ENCODE measurements at places on chromosomes 7 and 10.

DNA sequence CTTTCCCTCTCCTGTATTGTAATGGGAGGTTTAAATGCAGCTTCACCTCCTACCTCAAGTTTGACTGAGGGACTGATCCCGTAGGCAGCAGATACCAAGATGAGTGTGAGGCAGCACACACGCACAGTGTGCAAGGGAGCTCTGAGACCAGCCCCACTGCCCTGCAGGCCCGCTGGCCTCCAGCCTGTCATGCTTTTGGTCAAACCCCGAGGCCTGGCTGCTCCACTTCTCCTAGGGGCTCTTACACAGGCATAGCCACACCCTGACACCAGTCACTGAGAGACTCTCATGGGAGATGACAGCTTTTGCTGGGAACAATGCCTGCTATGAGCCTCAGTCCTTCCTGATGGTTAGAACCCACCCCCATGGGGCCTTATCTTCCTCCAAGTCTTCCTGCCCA, 27.6 kb downstream of the DRGX start:
- DNase-seq: no peak

GRCh38 chr7:107079212-107079940, 34.9 kb downstream of the PRKAR2B start:
- no peak for DNase-seq

DNA sequence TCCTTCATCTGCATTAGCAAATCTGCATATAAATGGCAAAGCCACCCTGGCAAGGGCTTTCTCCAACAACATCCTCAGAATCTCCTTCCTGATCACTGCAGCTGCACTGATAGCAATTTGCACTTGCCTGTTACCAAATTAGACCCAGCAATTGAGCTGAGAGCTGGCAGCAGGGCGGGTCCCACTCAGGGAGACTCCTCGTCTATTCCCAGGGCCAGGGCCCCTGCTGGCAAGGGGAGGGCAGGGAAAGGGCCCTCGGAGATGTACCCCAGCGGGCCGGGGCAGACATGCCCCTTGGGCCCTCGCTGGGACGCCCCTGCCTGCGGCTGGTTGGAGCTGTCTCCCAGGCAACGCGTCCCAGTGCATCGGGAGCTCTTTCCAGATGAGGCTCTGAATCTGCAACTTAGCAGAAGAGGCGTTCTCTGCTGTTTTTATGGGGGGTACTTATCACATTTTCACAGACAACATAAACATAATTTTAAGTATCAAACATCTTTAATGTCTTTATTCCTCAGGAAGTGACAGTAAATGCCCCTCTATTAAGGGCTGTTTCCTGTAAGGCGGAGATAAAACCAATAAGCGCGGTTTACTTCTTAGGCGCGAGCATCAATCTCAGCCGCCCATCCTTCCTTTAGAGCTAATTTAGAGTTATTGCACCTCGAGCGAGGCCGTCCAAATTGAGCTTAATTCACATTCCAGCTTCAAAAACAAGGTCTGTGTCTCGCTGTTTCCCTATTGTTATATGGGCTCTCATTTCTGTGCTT, 249.0 kb upstream of the PPP2R2D start:
- DNase-seq: no peak

DNA sequence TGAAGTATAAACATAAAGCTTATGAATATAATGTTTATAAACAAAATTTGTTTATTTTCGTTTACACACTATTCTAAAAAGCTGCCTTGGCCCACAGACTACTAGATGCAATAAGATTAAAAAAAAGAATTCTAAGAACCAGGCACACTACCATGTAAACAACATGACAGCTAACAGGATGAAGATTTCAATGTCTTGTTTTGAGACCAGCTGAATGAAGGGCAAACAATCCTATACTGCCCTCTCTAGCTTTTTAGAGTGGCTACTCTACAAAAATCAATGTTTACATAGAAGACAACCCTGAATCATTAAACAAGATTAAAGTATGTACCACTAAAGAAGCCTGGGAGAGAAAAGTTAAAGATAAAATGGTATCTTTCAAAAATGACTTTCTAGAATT, 38.6 kb downstream of the SLC25A40 start:
- no peak for DNase-seq

DNA sequence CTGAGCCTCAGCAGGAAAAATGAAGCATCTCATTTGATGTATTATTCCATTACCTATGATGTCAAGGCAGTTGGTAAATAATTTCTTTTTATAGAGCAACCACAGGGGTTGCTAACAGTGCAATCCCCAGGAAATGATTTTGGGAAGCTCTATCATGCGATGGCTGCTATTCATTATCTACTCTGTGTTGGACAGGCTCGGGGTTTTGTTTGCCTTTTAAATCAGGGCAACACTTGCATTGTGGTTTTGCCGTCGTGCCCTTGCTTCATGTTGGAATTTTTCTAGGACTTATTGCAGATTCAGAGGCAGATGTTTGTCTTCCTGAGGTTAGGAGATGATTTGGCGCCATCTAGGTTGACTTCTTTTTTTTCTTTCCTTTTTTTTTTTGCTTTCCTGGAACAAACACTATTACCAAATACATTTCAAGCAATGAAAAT, 128.4 kb downstream of the BICC1 start:
- DNase-seq: peak; percentile 98

- DNase-seq: no peak
Measured at GRCh38 chr10:44030132-44030531, 354.8 kb downstream of the CXCL12 start.

- DNase-seq: no peak
Measured at GRCh38 chr7:128739990-128740682, 977 bp downstream of the CALU start.

DNA sequence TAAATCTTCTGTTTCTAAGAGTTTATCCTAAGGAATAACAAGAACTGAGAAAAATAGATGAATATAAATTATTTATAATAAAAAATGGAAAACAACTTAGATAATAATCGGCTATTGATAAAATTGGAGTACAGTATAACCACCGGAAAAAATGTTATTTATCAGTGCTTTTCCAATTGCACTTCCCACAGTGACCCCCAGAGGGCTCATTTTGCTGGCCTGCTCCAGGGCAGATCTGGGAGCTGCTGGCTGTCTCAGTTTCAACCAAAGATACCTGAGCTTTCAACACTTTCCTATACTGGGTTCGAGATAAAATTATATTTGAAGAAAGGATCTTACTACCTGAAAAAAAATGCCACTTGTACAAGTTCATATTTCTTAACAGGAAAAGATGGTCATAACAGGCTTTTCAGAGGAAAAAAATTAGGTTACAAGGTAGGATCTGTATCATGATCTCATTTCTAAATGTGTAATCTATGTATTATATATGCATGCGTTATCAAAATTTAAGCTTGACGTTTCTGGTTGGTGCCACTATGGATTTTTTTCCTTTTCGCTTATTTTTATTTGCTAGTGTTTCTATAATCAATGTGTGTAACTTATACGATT, 165.7 kb downstream of the NPSR1 start:
- DNase-seq: peak; percentile 69

DNA sequence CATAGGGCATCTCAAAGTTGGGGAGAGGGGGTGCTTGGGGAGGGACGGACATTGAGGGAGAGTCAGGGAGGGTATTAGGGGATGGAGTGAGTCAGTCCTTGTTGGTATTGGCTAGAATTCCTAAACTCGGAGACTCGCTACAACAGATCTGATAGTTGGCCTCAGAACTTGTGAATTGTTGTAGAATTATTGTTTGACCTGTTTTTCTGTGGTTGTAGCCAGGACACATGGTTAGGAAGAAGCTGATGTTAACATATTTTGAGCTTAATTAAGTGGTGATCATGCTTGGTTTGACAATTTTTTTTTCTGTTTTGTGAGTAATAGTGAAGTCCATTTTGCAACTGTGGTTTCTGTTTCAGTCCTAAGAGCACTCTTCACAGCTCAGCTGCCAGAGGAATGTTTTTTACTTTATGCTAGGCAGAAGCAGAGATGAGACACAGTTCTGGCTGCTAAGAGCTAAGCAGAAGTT, 1190.3 kb upstream of the C7orf33 start:
- DNase-seq: peak; percentile 81

DNA sequence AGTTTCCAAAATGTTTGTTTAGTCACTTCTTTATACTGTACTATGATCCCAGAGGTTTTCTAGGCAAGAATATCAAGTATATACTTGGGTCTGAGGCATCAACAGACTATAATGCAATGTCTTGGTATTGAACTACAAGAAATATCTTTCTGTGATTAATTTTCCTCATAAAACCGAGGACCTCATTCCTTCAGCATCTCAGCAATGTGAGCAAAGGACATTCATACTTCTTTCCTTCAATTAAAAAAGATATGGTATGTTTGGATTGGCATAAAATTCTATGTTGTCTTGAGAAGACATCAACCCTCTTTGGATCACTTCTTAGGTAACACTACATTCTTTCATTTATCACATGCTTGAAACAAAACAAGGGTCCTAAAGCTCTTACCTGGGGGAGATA, 524.5 kb downstream of the PHTF2 start:
- no peak for DNase-seq

DNA sequence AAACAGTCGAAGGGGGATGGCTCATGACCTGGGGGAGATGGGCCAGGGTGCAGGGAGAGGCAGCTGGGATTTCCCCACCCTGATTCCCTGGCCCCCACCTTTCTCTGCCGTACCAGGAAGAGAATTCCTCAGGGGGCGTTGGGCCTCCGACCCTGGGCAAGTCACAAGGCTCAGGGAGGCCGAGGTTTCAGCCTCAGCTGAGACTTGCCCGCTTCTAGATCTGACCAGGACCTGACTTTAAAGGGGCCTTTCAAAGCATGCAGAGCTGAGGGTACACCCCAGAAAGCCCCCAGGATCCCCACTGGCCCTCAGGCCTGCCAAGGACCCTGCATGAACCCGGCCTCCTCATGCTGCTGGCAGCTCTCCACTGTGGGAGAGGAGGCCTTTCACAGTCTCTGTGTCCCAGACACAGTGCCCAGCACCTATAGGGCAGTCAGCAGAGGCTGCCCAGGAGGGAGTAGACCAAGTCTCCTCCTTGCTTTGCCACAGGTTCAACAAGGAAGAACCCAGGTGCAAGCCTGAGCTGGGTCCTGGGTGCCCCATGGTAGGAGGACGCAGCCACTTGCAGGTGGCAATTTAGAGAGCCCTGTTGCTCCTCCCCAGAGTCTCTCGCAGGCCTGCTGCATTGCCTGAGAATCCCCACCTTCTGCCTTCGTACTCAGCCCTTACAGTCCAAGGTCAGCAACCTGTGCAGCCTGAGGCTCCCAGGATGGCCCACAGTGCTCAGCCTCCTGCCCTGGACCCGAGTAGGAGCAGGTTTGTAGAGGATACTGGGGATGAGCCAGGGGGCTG, 89.3 kb downstream of the CHST15 start:
- no peak for DNase-seq

DNA sequence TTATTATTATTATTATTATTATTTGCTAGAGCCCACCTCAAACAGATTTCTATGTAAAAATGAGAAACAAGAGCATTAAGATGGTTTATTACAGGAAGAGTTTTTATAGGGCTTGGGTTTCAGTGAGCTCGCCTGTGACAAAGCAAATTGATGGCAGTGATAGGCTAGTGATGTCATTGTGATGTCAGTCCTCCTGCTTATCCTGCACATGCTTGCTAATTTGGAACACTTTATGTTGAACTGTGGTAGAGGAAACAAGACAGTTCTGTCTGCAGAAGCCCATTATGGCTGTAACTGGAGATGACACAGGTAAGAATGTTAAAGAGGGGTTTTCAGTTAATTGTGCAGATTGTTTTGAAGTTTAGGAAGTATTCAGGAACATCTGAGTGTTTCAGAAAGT, 68.3 kb downstream of the CREM start:
- DNase-seq: peak; percentile 58

DNA sequence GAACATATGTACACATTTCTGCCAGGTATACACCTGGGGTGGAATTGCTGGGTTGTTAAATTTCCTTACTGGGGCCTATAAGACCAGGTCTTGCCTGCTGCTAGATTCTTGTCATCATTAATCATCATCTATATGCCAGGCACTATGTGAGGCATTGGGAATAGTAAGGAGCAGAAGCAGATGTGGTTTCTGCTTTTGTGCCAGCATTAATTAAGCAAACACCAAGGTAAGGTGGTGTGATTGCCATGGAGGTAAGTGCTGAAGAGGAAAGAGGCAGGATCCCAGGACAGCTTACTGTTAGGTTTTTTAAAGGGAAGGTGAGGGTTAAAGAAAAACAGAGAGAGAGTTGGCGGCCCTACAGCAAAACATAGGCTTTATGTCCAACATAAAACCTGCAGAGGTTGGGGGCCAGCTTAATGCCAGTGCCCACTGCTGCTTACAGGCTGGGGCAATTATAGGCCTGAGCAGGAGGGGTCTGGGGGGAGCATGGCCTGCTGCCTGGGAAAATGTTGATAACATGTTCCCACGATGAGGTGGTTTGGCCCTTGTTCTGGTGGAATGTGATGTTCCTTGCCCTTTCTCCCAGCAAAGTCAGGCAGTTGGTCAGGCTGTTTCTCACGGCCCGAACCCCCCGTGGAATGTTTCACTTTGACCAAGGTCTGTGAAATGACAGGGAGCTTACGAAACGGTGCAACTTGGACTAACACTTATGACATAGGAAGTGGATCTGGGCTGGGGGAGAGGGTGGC, 93.9 kb downstream of the RBM20 start:
- DNase-seq: peak; percentile 36

DNA sequence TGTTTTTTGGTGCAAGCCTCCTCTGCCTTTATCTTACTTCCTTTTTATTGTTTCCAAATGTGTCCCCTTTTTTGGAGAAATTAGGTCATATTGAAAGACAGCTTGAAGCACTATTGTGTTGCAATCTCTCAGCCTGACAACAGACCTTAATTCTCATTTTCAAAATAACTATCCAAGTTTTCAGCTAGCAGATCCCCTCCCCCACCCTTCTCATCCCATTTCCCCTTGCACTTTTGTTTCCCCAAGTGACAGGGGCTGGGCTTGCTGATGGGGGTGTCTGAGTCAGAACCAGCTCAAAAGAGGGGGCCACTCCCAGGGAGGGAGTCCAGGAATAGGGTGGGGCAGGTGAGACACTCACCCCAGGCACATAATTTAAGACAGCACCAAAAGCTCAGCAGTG, 75.3 kb downstream of the MKI67 start:
- peak; percentile 43 for DNase-seq

DNA sequence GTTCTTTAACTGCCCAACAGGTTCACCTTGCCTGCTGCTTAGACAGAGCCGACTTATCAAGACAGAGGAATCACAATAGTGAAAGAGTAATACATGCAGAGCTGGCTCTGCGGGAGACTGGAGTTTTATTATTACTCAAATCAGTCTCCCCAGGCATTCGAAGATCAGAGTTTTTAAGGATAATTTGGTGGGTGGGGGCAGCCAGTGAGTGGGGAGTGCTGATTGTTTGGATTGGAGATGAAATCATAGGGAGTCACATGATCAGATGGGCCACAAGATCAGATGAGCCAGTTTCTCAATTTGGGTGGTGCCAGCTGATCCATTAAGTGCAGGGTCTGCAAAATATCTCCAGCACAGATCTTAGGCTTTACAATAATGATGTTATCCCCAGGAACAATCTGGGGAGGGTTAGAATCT, 131.3 kb downstream of the AKR1D1 start:
- no peak for DNase-seq

GRCh38 chr10:14742382-14742781, 32.3 kb downstream of the FAM107B start:
- DNase-seq: no peak
